ENCODE measurements at places on chromosomes 1 and 21.

DNA sequence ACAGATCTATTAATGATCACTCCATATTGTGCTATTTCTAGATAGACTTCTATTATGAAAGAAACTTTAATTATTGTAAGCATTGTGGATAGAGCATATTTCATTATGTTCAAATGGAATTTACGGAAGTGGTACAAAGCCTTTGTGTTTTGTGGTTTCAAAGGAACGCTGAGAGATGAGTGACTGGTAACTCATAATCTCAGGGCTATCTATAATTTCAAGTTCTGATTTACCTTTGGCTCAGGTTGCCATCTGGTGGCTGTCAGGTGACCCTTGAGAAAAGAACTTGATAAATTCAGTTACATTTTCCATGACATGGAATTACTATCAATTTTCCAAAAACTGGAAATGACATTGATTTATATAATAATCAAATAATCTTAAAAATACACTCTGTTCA is 12.2 kb downstream of the NTNG1 start:
- DNase-seq, result no peak

DNA sequence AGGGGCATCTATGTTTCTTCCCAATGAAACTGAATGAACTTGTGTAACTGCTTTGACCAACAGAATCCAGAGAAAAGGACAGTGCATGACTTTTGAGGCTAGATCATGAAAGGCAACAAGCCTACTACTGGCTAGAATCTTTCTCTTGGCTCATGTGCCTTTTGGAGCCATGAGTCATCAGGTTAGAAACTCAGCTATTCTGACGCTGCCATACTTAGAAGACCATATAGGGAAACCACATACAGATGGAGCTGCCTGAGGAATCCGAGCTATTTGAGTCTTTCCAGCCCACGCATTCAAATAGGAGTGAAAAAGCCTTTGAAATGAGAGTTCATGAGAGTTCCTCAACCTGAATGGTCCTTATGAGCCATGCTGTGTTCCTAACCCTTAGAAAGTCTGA is 738.5 kb upstream of the CHRM3 start:
- DNase-seq, result no peak

- no peak for DNase-seq
Measured at GRCh38 chr1:184028854-184029623, 8.5 kb downstream of the COLGALT2 start.

- DNase-seq, result no peak
Measured at GRCh38 chr1:27577504-27578188, 26.3 kb downstream of the AHDC1 start.

- no peak for DNase-seq
Measured at GRCh38 chr21:41560661-41561158, 52.8 kb upstream of the TMPRSS2 start.

- DNase-seq, result no peak
Measured at GRCh38 chr1:33641104-33641830, 168.8 kb downstream of the ZSCAN20 start.

DNA sequence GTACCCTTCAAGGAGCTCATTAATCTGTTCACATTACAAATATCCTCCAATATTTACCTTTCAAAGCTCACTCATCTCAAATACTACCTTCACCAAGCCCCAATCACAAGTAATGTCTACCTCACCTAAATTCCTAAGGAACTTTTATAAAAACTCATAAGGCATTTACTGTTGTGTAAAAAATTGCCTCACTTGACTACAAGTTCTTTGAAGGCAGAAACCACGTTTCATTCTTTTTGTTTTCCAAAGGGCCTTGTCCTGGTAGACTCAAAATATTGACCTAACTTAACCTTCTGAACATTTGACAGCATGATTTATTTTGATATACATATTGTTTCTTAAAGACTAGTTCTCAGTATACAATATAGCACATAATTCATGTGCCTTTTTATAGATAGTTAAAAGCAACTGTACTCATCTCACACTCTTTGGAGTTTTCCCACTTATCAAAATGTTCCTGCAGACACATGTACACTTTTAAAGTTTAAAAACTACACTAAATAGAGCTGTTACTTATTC is 2.5 kb downstream of the USP33 start:
- no peak for DNase-seq

DNA sequence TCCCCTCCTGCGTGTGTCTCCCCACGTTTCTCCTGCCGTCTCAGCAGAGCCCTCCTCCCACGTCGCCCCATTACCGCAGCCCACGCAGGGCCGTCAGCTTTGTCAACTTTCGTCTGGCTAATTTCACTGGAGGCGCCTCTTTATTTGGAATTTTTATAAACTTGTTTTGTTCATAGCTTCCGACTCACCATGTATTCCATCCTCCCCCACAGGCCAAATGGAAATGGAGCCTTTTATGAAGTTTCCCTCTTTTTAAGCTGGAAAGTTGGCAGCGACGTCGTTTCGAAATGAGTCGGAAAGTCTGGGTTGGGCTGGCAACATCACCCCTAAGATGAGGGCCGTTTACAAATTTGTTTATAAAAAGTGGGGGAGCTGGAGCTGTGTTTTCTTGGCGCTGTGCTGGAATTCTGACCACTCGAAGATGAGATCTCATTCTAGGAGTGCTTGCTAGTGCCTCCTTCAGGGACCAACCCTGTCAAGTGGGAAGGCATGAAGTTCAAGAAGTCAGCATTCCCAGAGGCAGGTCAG is 23.7 kb upstream of the SLC45A1 start:
- DNase-seq, result no peak

DNA sequence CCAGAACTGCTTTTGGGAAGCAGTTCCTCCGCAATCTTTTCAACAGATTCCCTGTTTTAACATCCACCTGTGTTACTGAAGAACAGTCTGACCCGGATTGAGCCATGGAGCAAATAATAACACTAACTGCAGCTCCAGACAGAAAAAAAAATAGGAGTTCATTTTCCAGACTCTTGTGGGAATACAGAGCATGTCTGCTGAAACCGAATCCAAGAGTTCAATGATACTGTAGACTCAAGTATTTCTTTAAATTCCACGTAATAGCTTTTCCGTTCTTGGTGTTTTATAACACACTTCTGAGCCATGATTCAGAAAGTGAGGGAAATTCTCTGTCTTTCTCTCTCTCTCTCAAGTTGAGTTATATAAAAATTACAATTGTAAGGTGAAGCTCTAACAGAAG is 60.6 kb downstream of the DDAH1 start:
- DNase-seq, result no peak

GRCh38 chr1:54291276-54292001 is 91.5 kb downstream of the MRPL37 start:
- DNase-seq, result no peak

- no peak for DNase-seq
Measured at GRCh38 chr1:86965827-86966182, 51.4 kb downstream of the HS2ST1 start.

DNA sequence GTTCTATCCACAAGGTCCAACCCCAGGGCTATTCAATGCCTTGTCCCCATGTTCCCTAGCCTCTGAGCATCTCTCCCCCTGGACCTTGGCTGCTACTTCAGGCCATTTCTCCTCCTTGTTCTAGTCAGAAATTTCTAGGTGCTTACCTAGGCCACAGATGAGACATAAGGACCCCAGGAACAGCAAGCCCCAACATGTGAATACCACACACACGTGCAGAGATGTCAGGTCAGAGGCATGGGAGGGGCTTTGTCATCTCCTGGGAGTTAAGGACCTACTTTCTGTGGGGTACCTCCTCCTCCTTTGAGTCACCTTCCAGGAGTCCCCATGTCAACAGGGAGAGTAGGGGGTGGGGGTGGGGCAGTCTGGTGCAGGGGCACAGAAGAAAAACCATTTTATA is 7.1 kb upstream of the RGS16 start:
- DNase-seq, result no peak

GRCh38 chr21:43757601-43758000 is 18.5 kb downstream of the CSTB start:
- no peak for DNase-seq

DNA sequence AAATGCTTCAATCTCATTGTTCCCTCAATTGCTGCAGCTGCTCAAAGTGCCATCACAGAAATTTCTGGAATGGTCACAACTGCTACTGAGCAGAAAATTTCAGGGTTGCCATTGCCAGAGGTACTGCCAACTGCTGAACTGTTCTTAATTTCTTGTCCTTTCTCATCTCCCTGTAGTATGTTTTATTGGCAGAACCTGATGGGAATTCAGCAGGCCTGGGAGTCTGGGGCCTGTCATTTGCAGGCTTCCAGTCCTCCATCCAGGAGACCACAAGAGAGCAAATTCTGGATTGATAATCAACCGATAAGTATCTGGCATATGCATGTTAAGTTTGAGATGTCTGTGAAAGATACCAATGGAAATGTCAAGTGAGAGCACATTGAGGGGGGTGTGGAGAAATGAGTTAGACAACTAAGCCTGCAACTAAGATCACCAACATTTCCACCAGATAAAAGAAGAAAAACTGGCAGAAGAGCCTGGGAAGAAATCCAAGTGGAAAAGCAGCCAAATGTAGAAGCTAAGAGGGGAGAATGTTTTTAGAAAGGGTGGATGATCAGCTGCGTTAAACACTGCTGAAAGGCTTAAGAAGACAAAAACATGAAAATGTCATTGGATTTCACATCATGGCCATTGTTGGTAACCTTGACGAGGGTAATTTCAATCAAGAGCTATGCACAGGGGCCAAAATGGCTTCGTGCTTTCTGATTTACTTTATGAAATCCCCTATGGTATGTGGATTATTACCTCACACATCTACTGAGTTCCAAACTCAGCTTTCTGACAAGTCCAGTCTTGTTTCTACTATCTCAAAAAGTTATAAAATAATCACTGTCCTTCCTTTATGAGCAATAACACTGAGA is 648.1 kb downstream of the PLPP3 start:
- no peak for DNase-seq

- DNase-seq, result peak; percentile 22
Measured at GRCh38 chr1:160834945-160835565, 27.6 kb downstream of the CD244 start.

DNA sequence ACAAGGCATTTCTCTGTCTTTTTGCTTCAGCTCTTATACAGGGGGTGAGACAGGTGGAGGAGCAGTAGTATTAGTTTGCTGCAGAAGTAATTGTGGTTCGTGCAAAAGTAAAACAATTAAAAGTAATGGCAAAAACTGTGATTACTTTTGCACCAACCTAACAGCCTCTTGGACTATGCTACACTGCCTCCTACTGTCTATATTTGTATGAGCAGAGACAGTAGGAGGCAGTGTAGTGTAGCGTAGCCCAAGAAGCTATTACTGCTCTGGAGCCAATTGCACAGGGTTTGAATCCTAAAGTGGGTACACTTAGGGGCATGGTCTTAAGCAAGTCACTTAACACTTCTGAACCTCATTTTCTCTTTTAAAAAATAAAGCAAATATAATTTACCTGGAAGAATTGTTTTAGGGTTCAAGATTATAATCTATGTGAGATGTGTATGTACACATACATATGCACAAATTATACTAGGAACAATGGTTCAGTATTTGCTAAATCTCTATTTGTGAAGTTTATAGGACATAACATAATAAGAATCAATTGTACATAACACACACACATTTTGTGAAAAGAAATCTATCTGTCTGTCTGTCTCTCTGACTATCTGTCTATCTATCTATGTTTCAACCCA is 103.8 kb downstream of the BRINP3 start:
- no peak for DNase-seq

DNA sequence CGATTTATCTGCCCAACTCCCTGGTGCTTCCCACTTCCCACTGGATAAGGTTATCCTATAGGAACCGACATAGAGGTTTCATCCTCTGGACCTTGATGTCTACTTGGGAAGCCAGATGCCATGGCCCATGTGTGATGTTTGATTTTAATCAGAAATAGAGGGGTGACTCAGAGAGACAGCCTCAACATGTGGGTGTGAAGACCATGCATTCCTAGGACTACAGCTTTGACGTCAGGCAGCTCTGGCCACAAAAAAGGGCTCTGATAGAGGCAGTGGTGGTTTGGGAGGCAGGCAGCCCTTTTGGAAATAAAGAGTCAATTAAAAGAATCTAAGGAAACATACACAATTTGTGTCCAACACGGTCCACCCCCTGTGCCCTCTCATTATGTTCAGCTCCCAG is 5.2 kb upstream of the SH2D2A start:
- no peak for DNase-seq

DNA sequence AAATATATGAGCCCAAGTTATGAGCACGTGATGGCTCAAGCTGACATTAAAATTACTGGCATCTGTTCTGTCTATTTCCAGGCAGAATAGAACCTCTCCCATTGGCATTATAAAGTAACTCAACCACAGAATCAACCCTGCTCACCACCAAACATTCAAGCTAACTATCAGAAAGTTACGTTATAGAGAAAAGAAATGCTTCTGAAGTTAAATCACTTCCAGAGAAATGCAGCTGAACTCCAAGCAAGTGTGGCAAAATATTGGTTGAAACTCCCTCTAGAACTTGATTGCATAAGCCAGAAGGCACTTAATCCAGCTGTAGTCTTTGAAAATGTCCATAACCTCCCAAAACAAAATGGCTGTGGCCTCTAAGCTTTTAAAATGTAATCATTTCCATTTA is 36.2 kb upstream of the UBE2U start:
- no peak for DNase-seq

GRCh38 chr1:1080951-1081310 is 6.8 kb upstream of the RNF223 start:
- DNase-seq, result no peak

GRCh38 chr1:236066054-236066453 is 1.2 kb upstream of the NID1 start:
- no peak for DNase-seq

DNA sequence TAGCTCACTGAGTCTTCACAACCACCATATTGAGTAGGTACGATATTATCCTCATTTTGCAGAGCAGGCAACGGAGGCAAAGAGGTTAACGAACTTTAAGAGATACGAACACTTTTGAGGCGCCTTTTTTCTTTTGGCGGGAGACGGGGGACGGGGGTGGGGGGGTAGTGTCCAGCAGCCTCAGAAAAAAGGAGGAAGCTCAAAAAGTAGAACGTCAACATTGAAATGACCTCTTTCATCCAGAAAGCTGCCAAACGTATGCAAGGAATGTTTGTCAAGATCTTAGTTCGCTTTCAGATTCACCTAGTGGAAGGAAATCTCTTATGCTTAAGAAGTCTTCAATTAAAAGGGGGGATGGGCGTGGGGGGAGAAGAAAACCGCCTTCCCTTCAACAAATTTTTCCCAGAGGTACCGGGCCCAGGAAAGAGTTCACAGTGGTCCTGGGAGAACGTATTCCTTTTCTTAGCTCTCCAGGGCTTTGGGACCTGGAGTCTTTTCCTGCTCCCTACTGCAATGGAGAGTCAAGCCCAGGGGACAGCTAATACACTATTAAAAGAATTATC is 1.1 kb upstream of the PCAT6 start:
- DNase-seq, result no peak

GRCh38 chr1:227459977-227460376 is 103.4 kb upstream of the ZNF678 start:
- DNase-seq, result no peak

GRCh38 chr1:224591326-224591725 is 24.8 kb upstream of the CNIH3 start:
- no peak for DNase-seq

GRCh38 chr1:180239145-180240096 is 9.4 kb downstream of the LHX4 start:
- no peak for DNase-seq

- no peak for DNase-seq
Measured at GRCh38 chr1:88983791-88984559, 8.5 kb downstream of the KYAT3 start.

Measured in stimulated activated CD8-positive, alpha-beta memory T cell treated with anti-CD3 and anti-CD28 coated beads, Interleukin-7, amount 100 ng/mL, for 1 hour (primary cell).